NCI-H1105 treated with DMSO at 0.1 percent for 48 hours (cell line): ENCODE measurements at places on chromosomes 2 and 18.
A peak's percentile ranks its signal among the peaks of the same experiment; 100 is the strongest.

- DNase-seq: no peak
Observed at GRCh38 chr2:145751629-145752028, 1231.7 kb upstream of the ZEB2 start.

GRCh38 chr2:109401370-109401769 is 212.4 kb downstream of the SEPTIN10 start:
- no peak for DNase-seq

GRCh38 chr2:120850551-120850950 is 114.9 kb downstream of the GLI2 start:
- DNase-seq: no peak

GRCh38 chr2:8445580-8445979 is 236.3 kb upstream of the ID2 start:
- DNase-seq: no peak

GRCh38 chr2:1632510-1632909 is 111.8 kb downstream of the PXDN start:
- DNase-seq: no peak

- no peak for DNase-seq
Observed at GRCh38 chr2:121707920-121708361, 28.7 kb downstream of the NIFK start.

- DNase-seq: no peak
Observed at GRCh38 chr2:10788855-10789254, 23.7 kb downstream of the PDIA6 start.

DNA sequence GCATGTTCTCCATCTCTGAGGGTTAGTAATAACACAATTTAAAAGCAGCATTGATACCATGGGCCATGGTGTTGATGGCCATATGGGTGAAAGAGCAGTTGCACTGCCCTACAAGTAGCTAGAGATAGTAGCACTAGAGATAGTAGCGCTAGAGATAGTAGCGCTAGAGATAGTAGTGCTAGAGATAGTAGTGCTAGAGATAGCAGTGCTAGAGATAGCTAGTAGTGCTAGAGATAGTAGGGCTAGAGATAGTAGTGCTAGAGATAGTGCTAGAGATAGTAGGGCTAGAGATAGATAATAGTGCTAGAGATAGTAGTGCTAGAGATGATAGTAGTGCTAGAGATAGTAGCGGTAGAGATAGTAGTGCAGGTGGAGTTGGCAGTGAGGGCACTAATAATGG is 39.5 kb upstream of the KLHL14 start:
- no peak for DNase-seq

DNA sequence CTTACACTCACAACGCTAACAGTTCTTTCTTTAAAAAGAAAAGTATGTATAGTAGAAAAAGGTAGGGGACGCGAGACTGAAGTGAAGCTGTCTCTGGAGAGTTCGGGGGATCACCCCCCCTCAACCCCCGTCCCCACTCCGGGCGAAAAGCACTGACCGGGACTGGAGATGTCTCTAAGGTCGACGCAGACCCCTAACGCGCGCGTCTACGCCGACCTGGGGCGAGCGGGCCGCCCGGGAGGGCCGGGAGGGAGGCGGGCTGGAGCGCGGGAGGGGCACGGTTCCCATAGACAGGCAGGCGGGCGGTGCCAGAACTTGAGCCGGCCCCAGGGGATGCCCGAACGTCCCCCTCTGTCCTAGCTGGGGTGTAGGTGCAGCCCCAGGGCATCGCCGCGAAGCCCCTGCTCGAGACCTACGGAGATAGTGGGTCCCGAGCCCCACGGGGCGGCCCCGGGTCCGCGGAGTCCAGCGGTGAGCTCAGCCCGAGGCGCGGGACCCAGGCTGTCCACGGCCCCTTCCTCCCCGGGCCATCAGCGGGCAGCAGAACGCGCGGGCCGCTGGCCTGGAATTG is 82.2 kb downstream of the CHRNA1 start:
- peak; percentile 6 for DNase-seq

- peak; percentile 5 for DNase-seq
Observed at GRCh38 chr2:151614606-151615306, 119.5 kb downstream of the NEB start.

DNA sequence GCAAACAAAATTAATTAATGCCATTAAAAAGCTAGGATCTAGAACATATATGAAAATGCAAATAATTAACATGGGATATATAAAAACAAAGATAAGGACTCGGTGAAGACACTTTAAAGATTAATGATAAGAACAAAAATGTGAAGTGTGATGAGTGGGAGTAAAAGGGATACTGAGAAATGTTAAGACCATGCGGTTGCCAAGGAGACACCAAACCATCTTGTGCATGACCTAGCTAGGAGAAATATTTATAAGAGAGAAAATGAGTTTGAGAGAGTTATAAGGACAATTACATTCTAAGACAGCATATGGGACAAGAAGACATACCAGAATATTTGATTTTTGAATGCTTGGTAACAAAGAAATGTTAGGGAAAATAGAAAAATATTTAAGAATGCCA is 25.4 kb upstream of the MAP2 start:
- DNase-seq: no peak

DNA sequence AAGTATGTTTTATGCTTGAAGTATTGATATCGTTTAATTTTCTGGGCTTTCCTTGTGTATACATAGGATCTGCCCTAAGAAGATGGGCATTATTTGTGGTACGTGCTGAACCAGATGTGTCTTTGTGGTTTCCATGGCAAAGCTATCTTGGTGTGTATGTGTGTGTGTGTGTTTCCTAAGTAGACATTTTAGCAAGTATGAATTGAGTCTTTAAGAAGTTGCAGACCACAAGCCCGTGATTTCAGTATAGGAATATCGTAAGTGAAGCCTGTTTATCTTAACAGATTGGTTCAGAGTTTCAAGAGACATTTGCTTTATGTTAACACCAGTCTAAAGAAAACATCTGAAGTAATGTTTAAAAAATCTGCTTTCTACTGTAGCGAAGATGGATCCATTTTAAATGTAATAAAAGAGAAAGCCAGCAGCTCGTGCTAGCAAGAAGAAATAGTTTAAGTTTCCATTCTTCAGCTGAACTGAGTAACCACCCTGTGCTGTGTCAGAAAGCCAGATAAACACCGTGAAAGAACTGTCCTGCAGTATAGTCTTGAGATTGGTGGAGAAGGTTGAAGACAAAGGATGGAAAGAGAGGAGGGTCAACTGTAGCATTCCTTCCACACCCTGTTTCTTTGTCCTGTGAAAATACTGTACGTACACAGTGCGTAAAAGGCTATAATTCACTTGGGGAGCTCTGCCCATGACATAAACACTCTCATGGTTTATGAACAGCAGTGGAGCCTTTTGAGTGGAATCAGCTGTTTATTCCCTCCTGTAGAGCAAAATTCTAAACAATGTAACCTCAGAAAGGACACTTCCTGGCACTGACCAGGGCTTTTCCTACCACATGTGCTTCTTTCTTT is 91.9 kb upstream of the FOSL2 start:
- DNase-seq: no peak

DNA sequence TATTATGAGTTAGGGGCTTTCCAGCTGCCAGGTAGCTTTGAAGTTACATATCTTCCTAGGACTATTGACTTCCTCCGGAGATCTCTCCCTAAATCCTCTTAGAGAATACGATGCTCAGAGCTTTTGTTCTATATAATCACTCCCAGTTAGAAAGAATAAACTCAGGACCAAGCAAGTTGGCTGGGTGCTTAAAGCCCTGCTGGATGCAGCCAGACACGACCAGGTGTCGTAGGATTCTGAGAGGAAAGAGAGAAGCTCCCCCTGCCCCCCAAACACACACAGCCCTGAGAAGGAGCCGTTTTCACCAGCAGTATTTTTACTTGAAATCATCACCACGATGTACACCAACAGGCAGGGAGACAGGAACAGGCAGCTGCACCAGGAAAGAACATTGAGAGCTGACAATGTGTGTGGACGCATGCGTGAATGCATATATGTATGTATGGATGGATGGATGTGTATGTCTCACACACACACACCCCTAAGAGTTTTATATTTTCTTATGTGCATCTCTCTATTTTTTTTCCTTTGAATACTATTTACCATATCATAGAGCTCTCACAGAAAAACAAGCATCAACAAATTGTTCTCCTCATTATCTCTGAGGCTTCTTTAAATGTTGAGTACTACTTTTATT is 382.6 kb downstream of the EPHA4 start:
- DNase-seq: no peak

GRCh38 chr2:240872317-240873097 is 3.9 kb downstream of the AGXT start:
- DNase-seq: no peak

- DNase-seq: no peak
Observed at GRCh38 chr2:73594251-73594650, 48.0 kb downstream of the NAT8 start.

DNA sequence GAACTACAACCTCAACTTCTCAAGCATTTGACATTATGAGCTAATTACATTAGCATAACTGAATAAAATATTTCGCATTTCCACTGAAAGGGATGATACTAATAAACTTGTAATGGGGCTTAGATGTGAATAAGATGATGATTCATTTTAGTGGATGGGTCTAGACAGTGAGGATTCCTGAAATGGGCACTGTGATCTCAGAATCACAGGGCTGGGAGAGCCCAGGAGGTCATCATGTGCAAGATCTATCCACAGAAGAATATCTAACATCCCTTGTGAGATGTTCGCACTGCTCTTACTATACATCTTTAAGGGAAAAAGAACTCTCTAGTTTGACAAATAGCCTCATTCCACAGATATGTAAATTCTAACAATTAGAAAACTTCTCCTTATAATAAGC is 245.7 kb downstream of the DYM start:
- DNase-seq: no peak

DNA sequence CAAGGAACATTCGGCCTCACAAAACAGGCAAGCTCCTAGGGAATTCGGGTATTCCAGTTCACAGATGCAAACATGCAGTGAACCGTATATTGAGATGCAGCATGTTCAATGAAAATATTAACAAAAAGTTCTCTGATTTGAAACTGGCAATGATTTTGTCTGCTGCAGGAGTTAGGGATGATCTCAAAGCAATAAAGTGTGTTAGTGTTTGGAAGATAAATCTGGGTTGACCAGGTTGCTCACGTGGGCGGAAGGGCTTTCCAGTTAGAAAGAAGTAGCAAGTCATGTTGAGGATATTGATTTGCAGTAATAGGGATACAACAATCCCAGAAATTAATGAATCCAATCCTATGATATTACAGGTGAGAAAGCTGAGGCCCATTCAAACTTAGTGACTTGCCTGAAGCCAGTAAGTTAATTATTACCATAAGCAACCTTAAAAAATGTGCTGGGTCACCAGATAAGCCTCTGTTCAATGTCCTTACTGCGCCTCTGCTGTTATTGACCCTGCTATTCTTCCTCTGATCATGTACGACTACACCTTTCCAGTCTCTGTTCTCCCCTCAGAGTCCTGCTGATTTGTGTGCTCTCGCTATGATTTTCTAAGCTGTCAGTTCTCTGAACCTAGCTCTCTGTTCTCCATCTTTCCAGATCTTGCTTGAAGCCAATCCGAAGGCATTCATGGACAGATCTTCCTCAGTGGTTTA is 370.8 kb downstream of the DSEL start:
- DNase-seq: no peak

DNA sequence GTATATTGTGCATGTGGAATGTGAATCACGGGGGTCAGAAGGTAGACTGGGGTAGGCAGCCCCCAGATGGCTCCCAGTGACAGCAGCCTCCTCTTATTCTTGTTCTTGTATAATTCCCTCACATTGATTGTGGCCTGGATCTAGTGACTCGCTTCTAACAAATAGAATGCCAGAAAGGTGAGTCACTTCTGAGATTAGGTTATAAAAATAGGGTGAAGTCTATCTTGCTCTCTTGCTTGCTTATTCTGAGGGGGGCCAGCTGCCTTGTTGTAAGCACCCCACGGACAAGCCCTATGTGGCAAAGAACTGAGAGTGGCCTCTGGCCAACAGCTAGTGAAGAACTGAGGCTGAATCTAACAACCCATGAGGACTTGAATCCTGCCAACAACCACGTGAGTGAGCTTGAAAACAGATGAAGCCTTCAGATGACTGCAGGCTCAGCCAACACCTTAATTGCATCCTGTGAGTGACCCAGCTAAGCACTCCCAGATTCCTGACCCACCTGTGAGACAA is 15.6 kb upstream of the RMND5A start:
- DNase-seq: no peak

GRCh38 chr2:50018921-50019320 is 864.6 kb upstream of the FSHR start:
- no peak for DNase-seq

DNA sequence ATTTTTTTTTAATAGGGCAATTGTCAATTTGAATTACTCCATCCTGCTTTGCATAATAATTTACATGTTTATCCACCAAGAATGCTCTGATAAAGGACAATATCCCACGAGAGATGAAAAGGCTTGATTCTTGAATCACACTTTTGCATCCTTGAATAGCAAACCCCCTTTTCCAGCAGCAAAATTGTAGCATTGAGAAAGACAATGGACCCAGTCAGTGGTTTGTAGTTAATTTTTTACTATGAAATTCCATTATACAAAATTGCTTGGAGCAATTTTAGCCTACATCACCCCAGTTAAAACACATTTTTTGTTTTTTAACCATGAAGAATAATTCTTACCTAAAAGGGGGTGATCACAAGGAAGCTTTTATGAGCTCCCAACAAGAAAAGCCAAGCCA is 255.1 kb downstream of the RND3 start:
- DNase-seq: no peak

DNA sequence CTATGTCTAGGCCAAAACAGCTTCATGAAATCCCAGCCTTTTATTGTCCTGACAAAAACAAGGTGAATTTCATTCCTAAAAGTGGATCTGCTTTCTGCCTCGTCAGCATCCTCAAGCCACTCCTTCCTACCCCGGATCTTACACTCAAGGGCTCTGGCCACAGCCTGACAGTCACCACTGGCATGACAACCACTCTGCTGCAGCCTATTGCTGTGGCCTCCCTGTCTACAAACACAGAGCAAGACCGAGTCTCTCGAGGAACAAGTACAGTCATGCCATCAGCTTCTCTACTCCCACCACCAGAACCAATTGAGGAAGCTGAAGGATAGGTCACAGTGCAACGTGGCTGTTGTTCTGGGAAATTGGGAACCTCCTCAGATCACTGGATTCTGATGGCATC is 106.1 kb downstream of the ICA1L start:
- no peak for DNase-seq

- no peak for DNase-seq
Observed at GRCh38 chr2:165163761-165164160, 40.1 kb downstream of the SCN3A start.

DNA sequence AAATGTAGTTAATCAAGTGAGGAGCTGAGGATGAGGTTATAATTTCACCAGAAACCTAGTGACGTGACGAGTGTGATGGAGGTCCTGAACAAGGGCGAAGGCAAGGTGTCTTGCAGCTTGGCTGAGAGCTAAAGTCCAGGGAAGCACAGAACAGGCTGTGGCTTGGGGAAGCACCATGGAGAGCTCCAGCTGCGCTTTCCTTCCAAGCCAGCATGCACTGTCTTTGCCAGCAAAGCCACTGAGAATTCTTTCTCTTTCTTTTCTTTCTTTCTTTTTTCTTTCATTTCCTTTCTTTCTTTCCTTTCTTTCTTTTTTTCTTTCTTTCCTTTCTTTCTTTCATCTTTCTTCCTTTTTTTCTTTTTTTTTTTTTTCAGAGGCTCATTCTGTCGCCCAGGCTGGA is 239.3 kb downstream of the FBXO15 start:
- DNase-seq: no peak

- no peak for DNase-seq
Observed at GRCh38 chr2:82289446-82289845, 1984.9 kb upstream of the LRRTM1 start.

- DNase-seq: no peak
Observed at GRCh38 chr2:190827720-190828119, 52.9 kb upstream of the GLS start.

GRCh38 chr18:70523035-70523791 is 234.4 kb downstream of the SOCS6 start:
- DNase-seq: peak; percentile 92

- DNase-seq: no peak
Observed at GRCh38 chr2:32788114-32788513, 158.6 kb upstream of the LTBP1 start.
